ENCODE measurements at places on chromosomes 5 and 9. TPM values are rescaled to one million over a fixed set of nuclear protein-coding genes. Genes with fewer than 3 reads are reported as not detected.

Gene HINT2
- 77.5 TPM for total RNA-seq

Gene GALNT12
- total RNA-seq: 0.70 TPM

Gene GKAP1
- 22.9 TPM for total RNA-seq

Gene CCDC192
- total RNA-seq: not detected

Gene CIZ1
- total RNA-seq: 55.2 TPM

Gene QRFP
- total RNA-seq: not detected

Gene AKNA
- total RNA-seq: 2.8 TPM

Gene MORN5
- total RNA-seq: not detected

Gene SUSD3
- 0.63 TPM for total RNA-seq

Gene NME5
- 3.4 TPM for total RNA-seq

Gene MARVELD2
- total RNA-seq: 1.7 TPM

Gene SH3PXD2B
- total RNA-seq: 9.0 TPM

Gene WDR38
- not detected for total RNA-seq

Gene PALM2AKAP2
- total RNA-seq: 107 TPM

Gene SPATA31E1
- total RNA-seq: not detected

Gene HAVCR1
- total RNA-seq: 0.56 TPM

Gene SOHLH1
- not detected for total RNA-seq

Gene OLFML2A
- 69.9 TPM for total RNA-seq

Gene CFAP77
- total RNA-seq: 1.5 TPM

Gene RNF180
- total RNA-seq: 10.5 TPM

Gene TMEM174
- not detected for total RNA-seq

Gene SPATA31C1
- not detected for total RNA-seq

Gene RGS7BP
- total RNA-seq: 1.3 TPM

Measured in heart left ventricle (tissue), 16 donors.